CD4-positive, alpha-beta T cell treated with Interferon gamma for 1 hour (primary cell): ENCODE measurements at places on chromosomes 1 and 21.
A peak's percentile ranks its signal among the peaks of the same experiment; 100 is the strongest.

DNA sequence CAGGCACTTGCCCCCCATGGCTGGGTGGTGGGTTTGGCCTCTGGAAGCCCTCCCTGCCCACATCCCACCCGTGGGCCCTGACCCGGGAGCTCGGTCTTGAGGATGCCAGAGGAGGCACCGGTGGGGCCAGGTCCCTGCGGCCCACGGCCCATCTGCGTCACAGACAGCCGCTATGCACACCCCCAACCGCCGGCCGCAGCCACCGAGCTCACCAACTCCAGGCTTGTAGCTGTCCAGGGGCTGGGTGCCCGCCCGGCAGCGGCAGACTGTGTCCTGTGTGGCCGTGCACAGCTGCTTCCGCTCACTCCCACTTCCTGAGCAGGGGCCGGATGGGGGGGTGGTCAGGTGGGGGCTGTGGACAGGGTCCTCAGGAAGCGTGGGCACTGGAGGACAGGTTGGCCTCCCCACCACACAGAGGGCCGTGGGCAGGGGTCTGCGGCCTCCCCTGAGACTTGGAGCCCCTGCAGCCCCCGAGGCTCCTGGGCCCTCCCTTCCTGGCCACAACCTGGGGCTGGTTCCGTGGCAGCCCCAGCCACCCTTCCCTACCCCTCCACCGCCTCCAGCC is 1.1 kb downstream of the TNFRSF4 start:
- DNase-seq = peak; percentile 64

GRCh38 chr1:15357612-15358207 is 52.0 kb upstream of the EFHD2 start:
- no peak for DNase-seq

GRCh38 chr1:24632832-24633175 is 10.3 kb upstream of the SRRM1 start:
- DNase-seq = no peak

GRCh38 chr1:19250629-19251304 is 557 bp downstream of the EMC1 start:
- DNase-seq = no peak

DNA sequence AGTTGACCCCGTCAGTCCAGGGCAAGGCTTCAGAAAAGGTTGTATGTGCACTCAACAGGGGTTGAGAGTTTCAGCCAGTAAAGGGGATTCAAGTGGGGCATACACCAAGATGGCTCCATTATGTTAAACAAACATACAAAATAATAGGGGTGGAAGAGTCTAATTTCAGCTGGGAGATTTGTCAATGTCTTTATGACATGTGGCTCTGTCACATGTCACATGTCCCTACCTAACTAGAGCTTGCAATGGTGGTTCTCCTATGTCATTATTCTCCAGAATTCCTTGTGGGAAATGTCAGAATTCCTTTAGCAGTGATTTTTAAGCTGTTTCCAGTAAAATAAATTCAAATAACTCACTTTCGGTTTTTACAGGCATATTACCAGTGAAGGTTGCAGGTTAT is 392.0 kb upstream of the ADGRL4 start:
- no peak for DNase-seq

DNA sequence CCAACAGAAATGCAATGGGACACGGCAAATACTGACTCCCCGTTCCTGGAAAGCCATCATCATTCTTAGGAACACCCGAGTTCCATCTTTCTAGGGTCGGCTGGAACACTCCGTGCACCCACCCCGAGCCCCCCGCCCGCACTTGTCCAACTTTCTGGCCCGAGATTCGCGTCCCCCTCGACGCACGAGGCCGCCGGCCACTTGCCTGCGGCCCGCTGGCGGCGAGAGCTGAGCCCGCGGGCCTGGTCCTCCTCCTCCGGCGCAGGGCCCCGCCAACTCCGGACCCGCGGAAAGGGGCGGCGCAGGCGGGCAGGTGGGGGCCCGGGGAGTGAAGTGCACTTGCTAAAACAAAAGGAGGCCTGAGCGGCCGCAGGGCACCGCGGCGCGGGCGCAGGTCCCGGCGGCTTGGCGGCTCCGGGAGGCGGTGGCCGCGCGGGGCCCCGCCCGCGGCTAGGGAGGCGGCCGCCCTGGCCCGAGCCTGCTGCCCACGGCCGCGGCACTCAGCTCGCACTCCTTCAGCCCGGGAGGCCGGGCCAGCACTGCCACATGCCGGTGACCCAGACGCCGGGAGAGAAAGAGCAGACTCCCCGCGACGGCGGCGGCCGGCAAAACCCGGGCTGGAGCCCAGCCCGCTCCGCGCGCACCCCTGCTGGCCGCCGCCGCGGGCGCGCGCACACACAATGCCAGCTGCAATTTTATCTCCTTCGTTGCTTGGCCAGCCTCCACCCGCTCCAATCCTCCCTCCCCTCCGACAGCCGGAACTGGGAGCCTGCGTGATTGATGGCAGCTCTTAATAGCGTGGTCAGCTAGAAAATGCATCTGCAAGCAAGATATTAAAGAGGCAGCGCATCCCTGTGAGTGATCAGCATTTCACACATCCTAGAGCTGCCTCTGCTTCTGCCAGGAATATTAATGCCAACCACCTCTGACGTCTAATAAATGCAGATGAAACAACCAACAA is 114.3 kb downstream of the RERE start:
- DNase-seq = peak; percentile 72

GRCh38 chr1:57719274-57719673 is 295.4 kb upstream of the DAB1 start:
- no peak for DNase-seq

- DNase-seq = no peak
Measured at GRCh38 chr1:99217599-99217998, 46.7 kb upstream of the PLPPR4 start.
